ENCODE measurements at places on chromosomes 6 and 20.

DNA sequence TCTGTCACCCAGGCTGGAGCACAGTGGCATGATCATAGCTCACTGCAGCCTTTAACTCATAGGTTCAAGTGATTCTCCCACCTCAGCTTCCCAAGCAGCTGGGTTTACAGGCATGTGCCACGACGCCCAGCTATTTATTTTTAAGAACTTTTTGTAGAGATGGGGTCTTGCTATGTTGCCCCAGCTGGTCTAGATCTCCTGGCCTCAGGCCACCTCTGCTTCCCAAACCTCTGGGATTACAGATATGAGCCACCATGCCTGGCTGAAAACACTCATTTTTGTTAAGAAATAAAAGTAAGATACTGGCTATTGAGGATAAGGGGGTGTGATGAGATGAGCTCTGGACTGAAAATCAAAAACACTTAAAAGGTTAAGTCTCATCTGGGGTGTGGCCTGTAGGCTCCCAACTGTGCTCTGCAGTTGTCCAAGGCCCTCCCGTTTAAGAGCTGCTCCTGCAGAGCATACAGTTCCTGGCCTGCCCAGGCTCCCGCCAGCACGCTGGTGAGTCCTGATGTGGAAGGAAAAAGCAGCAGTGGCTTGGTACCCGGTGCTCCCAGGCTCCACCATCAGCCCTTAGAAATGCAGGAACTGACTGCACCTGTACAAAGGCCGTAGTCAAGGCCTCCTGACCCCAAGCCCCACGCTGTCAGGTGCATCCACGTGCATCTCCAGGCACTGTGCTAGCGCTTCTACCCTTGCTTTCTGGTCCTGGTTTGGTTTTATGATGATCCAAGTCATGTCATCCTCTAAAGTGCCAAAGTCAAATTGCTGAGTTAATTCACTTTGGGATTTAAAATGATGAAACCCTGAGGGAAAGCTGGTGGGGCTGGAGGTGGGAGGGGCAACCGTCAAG lies 111.5 kb downstream of the TMEM242 start:
- no peak for DNase-seq

DNA sequence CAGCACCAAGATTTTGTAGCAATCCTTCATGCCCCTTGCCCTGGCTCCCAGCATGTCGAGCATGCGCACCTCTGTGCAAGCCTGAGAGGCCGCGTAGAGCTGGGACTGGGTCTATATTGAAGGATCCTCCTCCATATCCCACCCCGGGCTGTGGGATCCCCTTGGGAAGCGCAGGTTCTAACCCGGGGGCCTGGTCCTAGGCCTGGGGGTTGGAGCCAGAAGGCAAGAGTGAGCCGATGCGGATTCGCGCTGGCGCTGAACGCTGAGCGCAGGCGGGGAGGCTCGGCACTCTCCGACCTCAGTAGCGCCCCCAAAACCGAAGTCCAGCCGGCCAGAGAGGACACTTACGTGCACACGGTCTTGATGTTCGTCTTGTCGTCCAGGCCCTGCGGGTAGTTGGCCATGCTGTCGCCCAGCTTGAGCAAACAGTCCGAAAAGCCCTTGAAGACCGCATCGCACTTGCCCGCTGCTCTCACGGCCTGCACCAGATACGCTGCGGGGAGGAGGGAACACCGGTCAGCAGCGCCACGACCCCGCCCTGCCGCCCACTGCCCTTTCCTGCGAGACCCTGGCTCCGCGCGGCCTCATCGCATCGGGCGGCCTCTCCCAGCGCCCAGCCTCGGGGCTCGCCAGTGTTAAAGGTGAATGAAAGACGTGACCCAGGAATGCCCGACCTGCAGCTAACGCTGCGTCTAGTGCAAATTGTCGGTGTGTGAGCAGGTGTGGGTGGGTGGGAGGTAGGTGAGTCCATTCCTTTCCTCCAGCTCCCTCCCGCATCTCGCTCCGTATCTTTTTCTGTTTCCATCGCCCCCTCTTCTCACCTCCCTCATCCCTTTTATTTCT lies 4.5 kb downstream of the NRN1 start:
- no peak for DNase-seq

GRCh38 chr6:36940027-36940426 lies 14.5 kb upstream of the PI16 start:
- no peak for DNase-seq

- DNase-seq = no peak
These were observed 127.7 kb upstream of the CST7 start for GRCh38 chr20:24821391-24821790.

DNA sequence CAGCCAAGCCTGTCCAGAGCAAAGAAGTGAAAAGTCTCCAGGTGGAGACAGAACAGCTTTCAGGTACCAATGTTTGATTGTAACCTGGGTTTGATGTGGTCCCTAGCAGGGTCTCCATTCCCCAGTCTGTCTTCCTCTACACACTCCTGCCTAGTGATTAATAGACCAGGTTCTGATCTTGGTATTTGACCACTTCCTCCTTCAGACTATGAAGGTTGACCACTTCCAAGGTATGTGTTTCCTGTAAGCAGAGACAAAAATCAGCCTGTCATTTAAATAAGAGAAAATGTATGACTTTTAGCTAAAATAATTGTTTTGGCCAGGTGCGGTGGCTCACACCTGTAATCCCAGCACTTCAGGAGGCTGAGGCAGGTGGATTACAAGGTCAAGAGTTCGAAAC lies 41.8 kb upstream of the TOP1 start:
- no peak for DNase-seq

GRCh38 chr6:126537061-126537816 lies 197.3 kb downstream of the CENPW start:
- no peak for DNase-seq

- DNase-seq = no peak
These were observed 127.9 kb downstream of the BACH2 start for GRCh38 chr6:90168693-90169131.

DNA sequence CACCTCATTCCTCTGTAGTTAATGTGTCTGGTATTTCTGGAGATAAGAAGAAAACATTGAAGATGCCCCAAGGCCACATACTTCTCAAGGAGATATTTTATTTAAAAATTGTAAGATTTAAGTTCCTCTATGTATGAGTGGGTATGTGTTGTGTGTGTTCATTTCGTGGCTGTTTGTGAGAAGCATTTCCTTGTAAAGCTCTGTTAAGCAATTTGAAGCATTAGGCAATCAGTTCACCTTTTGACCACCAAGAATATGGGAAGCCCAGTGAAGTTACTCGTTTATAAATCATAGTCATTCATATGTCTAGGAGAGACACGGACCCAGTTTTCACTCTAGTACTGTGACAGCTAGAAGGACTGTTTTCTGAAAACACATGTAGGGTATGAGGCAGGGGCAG lies 717.6 kb upstream of the MAP3K7 start:
- DNase-seq = no peak

- DNase-seq = no peak
These were observed 150.3 kb downstream of the PTPRK start for GRCh38 chr6:128370072-128370471.

DNA sequence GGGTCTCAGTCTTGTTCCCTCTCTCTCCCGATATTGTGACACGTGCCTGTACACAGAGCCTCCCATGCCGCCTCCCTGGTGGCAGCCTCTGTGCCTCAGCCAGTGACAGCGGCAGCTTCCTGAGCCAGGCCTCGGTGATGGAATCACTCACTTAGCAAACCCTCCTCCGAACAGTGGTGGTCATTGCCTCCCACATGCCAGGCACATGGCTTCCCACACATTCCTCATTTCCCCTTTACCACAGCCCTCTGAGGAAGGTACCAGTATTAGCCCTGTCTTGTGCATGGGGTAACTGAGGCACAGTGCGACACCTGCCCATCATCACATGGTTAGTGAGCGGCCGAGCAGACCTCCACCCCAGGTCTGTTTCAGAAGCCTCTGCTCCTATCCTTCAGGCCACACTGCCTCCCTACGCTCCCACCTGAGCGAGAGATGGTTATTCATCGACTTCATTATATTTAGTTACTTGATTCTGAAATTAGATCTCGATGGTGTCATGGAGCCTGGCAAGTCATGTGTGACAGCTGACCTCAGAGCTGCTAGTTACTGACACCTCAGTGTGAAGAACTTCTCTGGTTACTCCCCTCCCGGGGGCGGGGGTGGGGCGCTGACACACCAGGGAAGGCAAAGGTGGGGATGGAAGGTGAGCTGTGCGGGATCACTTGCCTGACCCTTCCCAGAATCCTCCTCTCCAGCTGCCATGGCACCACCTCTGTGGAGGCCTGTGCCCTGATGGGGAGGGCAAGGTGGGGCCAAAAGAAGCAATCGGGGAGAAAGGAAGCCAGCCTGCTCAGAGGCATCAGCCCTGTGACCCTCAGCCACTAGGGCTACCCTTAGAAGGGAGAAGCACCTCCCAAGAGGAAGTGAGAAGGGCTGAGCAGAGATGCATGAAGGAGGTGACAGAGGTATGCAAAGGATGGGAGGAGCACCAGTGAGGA lies 17.9 kb downstream of the MDGA1 start:
- DNase-seq = no peak

DNA sequence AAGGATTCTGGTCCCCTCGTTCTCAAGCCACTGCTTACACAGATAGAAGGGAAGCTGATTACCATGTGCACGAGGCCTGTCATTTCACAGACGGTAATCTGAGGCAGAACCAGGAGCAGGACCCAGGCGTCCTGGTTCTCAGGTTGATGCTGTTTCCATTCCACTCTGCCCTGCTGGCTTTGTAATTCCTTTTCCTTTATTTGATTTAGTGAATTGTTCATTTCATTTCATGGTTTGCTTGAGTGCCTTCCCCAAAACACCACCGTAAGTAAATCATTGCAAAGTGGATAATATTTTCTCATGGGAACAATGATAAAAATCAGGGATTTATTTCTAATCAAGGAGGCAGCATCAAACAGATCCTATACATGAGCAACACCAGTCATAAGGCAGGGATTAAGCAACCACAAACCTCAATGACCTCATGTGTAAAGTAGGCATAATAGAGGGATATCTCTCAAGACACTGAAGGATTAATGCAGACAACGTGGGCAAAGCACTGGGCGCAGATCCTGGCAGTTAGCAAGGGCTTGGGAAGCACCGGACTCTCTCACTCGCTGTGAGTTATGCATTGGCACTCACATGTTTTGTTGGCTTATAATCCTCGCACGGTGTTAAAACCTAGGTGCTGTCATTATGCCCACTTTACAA lies 229.5 kb upstream of the FOXQ1 start:
- no peak for DNase-seq

- no peak for DNase-seq
These were observed 397.1 kb downstream of the ARHGAP18 start for GRCh38 chr6:129312880-129313279.

DNA sequence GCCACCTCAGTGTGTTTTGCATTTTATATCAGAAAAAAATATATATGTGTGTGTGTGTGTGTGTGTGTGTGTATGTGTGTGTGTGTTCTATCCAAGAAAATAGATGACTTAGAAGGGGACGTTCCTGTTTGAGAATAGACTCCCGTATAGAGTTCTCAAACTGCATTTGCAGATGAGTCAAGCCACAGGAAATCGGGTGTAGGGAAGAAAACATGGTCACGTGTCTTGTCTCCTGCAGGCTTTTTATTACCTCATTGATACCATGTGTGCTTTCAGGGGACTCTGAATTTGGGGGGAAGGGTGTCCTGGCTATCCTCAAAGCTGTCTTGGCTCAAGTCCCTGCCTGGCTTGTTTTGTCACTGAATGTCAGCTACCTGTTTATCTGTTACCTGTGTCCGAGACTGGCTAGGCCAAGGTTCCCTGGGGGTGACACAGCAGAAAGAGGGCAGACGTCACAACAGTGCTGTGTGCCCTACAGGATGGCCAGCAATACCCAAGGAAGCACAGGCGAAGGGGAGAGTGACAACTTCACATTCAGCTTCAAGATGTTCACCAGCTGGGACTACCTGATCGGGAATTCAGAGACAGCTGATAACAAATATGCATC lies 55.7 kb upstream of the NOP56 start:
- no peak for DNase-seq

DNA sequence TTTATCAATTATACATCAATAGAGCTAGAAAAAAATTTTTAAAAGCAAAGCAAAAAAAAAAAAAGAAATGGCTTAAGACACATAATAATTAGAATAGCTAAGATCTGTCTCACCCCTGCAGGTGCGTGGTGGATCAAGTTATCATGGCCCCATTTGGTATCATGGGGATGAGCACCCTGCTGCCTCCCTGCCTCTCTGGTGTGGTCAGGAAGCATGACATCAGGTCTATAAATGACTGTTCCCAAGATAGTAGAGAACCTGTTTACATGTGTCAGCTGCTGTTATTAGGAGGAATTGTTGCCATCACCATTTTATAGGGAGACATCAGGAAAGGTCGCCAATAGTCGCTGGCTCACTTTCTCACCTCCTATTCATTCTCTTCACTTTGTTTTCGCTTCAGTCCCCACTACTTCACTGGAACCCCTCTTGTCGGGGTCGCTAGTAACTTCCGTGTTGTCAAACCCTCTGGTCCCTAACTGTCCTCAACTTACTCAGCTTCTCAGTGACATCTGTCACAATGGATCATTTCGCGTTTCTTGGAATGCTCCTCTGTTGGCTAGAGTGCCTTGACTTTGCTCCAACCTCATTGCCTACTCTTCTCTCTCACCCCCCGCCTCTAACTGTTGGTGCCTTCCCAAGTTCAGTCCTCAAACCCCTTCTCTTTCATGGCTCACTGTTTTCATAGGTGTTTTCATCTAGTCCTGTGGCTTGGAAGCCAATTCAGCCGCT lies 4.7 kb downstream of the DNTTIP1 start:
- no peak for DNase-seq

- peak; percentile 69 for DNase-seq
These were observed 4.3 kb downstream of the GABBR1 start for GRCh38 chr6:29628419-29629281.

DNA sequence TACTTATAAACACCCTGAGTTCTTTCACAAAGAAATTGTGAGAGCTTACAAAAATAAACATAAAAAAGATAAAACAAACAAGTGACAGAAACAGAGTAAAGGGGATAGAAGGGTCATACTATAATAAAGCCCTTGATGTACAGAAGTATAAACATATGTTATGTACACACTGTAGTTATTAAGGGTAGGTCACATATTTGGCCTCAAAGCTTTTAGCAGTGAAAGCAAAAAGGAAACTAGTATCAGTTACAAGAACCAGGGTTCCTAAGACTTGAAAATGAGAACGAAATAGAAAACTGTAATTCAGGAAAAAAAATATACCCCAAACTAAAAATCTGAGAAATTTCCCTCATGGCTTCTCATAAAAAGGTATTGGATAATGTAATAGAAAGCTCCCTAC lies 380.6 kb downstream of the HDGFL1 start:
- no peak for DNase-seq

GRCh38 chr20:18267815-18268214 lies 20.5 kb upstream of the ZNF133 start:
- no peak for DNase-seq

GRCh38 chr6:134456226-134456625 lies 138.3 kb upstream of the SGK1 start:
- no peak for DNase-seq

- DNase-seq = no peak
These were observed 3.6 kb upstream of the BAK1 start for GRCh38 chr6:33583591-33584155.

DNA sequence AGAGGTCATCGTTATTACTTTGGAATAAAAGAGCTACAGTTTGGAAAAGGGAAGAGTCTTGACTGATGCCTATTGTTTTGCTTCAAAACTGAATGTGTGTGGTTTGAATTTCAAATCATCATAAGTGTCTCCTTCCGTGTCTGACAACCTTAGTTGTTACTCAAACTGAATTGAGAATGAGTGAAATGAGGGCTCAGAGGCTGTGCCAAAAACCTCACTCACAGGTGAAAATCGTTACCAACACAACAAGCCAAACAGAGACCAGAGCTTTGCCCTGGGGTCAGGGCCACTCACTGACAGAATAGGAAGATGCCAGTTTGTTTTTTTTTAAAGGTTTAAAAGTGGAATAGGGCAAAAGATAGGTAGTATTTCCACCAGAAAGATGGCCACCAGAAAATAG lies 15.2 kb upstream of the SIRT5 start:
- no peak for DNase-seq

GRCh38 chr6:80235647-80236046 lies 129.2 kb downstream of the BCKDHB start:
- no peak for DNase-seq
